ENCODE measurements at places on chromosomes 1 and 21. TPM values are rescaled to one million over a fixed set of nuclear protein-coding genes. Genes with fewer than 3 reads are reported as not detected.

- no peaks in the 10 kb centered on the region for H3K27me3 ChIP-seq
- H3K4me1 ChIP-seq: peaks cover 57% of the 10 kb centered on the region
- no peak for DNase-seq
- H3K36me3 ChIP-seq: no peaks in the 10 kb centered on the region
- no peak overlapping the region for H3K27ac ChIP-seq
- no peak overlapping the region for H3K4me3 ChIP-seq
These were observed 117.4 kb upstream of the ATP1A1 start for GRCh38 chr1:116255486-116256285.

DNA sequence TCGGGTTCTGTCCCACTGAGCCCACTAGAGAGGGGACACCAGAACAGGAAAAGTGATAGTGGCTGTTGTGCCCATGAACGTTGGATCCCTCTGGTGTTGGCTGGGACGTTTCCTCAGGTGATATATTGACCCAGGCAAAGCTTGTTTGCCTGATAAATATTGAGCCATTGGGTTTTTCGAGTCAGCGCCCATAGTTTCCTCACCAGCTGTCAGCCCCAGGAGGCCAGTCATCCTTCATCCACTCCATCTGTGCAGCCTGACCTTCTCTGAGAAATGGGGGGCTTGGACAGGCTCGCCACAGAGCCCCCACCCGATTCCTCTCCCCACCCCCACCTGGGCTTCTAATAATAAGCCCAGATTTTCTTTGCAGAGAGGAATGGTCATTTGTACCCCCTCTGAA lies 13.3 kb downstream of the DISP3 start:
- no peak for DNase-seq
- H3K27me3 ChIP-seq: no peaks in the 10 kb centered on the region
- H3K36me3 ChIP-seq: no peaks in the 10 kb centered on the region
- no peak overlapping the region for H3K4me3 ChIP-seq

GRCh38 chr1:36469163-36469562 lies 5.0 kb upstream of the MRPS15 start:
- H3K27me3 ChIP-seq: no peaks in the 10 kb centered on the region
- H3K36me3 ChIP-seq: no peaks in the 10 kb centered on the region
- no peak overlapping the region for H3K27ac ChIP-seq
- DNase-seq: no peak

DNA sequence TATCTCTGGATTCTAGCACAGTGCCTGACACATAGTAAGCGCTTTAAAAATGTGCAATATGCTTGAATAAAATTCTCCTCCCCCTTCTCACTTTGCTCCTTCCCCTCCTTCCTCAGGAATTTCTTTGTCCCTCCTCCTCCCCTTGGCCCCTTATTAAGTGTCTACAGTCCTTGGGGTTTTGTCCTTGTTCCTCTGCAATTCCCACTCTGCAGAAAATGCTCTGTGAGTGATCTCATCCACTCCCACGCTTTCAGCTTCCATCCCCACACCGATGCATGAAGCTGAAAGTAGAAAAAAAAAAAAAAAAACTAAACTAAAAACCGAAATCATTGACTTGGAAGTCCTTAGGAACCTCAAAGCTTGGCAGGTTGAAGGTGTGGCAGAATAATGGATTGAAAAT lies 273.6 kb downstream of the RRAGC start:
- no peak overlapping the region for H3K27ac ChIP-seq
- H3K36me3 ChIP-seq: no peaks in the 10 kb centered on the region
- H3K4me3 ChIP-seq: no peak overlapping the region
- no peak for DNase-seq
- H3K27me3 ChIP-seq: no peaks in the 10 kb centered on the region

DNA sequence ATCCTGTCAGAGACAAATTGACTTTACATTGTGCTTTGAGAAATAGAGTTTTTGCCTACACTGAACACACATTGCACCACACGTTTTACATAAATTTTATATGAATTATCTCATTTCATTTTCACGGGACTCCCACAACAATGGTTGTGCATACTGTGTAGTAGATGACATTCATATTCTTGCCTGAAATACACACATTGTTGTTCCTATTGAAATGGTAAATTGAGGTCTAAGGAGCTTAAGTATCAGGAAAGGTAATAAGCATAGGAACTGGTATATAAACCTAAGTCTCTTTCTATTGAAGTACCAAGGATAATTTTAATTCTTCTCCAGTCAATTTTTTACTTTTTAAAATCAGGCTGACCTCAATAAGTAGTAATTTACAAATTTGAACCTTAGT lies 473.7 kb upstream of the DEPDC1 start:
- H3K27ac ChIP-seq: no peak overlapping the region
- no peaks in the 10 kb centered on the region for H3K27me3 ChIP-seq
- H3K4me1 ChIP-seq: no peaks in the 10 kb centered on the region
- no peaks in the 10 kb centered on the region for H3K36me3 ChIP-seq

Gene MATN1
- total RNA-seq: 1.2 TPM

DNA sequence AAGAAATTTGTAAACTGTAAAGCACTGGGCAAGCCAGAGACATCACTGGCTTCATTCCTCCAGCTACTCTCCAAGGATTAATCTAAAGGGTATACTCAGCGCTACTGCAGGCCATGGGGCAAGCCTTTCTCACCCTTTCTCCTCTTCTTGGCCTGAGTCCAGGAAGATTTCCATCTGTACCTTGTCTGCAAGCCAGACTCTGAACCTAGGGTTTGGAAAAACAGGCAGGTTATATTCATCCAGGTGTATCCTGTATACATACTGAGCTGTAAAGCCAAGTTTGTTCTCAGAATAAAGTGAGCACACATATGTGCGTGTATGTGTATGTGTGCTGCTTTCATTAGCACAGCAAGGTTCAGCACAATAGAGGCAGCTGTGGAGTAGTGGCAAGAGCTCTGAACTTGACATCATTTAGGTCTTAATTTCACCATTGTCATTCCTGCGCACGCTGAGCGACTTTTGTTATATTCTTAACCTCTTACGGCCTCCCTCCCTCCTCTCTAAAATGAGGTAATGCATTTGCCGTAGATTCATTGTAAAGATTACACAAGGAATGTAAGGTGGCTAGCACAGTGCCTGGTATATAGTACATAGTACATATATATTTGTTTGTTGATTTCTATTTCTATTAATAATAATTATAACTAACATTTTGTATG lies 128.1 kb upstream of the JUN start:
- H3K4me3 ChIP-seq: no peak overlapping the region
- no peak overlapping the region for H3K27ac ChIP-seq
- no peaks in the 10 kb centered on the region for H3K4me1 ChIP-seq
- H3K36me3 ChIP-seq: peaks cover 15% of the 10 kb centered on the region

DNA sequence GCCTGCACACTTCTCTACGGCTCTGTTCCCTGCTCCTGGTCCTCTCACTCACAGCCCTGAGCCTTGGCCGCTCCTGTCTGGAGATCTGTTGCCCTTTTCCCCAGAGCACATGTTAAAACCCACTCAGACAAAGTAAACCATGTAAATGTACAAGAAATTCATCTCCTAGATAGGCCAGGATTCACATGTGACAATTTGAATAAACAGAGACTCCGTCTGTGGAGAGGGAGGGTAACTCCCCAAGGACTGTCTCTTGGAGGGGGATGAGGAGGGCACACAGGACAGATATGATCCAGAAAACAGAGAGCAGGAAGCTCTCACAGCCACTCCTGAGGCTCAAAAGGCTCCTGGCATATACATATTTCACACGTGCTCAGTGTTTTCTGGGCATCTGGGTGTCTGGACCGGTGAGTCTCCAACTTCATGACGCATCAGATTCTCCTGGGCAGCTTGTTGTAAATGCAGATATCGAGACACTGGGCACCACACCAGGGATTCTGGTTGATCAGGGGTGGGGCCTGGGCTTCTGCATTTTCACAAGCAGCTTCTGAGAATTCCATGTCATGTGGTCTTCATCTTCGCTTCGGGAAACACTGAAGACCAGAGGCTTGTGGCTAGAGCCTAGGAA lies 6.4 kb upstream of the KAZN start:
- no peaks in the 10 kb centered on the region for H3K4me1 ChIP-seq
- H3K27me3 ChIP-seq: peaks cover 31% of the 10 kb centered on the region
- no peaks in the 10 kb centered on the region for H3K36me3 ChIP-seq
- no peak overlapping the region for H3K4me3 ChIP-seq
- DNase-seq: no peak
- H3K27ac ChIP-seq: no peak overlapping the region

- no peaks in the 10 kb centered on the region for H3K4me1 ChIP-seq
- no peaks in the 10 kb centered on the region for H3K36me3 ChIP-seq
These were observed 26.4 kb downstream of the QSOX1 start for GRCh38 chr1:180181048-180181447.

DNA sequence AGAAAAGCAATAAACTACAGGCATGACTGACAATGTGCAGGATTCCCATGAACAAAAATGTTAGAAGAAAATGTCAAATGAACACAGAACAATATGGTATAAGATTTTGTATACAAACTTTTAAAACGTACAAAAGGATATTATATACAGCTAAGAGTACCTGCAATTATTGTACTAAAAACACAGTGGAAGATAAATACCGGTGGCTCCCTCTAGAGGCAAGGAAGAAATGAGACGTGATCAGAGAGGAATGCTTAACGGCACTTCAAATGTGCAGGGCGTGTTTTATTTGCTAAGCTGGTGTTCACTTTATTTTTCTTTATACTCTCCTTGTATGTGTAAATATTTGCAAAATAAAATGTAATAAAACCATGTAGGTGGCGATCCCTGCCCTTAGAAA lies 191.8 kb upstream of the SAMSN1 start:
- DNase-seq: peak; percentile 63
- no peak overlapping the region for H3K4me3 ChIP-seq
- H3K27ac ChIP-seq: peak overlapping the region; percentile 7
- peaks cover 45% of the 10 kb centered on the region for H3K4me1 ChIP-seq

DNA sequence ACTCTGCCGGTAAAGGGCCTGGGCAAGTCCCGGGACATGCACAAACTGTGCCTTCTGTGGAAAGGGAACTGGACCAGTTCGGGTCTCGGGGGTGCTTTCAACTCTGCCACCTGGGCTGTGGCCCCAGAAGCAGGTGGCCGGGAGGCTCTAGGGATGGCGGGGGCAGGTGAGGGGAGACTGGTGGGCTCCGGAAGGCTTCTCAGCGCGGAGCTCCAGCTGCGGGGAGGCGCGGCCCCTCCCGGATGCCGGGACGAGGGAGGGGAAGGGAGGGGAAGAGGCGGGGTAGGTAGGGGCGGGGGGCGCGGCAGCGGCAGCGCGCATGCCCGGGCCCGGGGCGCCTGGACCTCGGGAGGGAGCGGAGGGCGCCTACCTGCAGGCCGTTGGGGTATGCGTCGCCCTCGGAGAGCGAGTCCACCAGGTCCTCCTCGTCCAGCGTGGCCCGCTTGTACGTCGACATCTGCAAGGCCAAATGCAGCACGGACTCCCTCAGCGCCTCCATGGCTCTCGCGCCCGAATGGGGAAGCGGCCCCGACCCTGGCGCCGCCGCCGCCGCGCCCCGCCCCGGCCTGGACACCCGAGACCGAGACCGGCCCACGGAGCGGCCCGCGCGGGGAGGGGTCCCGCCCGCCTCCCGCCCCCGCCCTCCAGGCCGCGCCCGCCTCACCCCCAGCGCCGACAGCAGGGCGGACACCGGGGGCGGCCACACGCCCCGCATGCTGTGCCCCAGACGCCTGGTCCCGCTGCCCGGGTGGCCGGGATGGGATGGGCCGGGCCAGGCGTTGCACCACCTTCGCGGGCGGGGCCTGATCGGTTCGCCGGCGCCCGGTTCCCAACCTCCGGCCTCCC lies at the start of gene ECE1:
Gene ECE1, minus strand, starts transcription at position 764 of the 846 bp plus-strand sequence. Its CDS starts 49 bp downstream, at position 715.
- peak; percentile 56 for DNase-seq
- no peaks in the 10 kb centered on the region for H3K27me3 ChIP-seq
- H3K27ac ChIP-seq: peak within 1 kb of the TSS; percentile 85
- H3K4me3 ChIP-seq: peak within 1 kb of the TSS; percentile 92
- H3K4me1 ChIP-seq: peaks cover 67% of the 10 kb centered on the region
- H3K36me3 ChIP-seq: peaks cover 2% of the 10 kb centered on the region

- DNase-seq: no peak
- H3K27me3 ChIP-seq: peaks cover 23% of the 10 kb centered on the region
- H3K4me3 ChIP-seq: no peak overlapping the region
- no peak overlapping the region for H3K27ac ChIP-seq
- no peaks in the 10 kb centered on the region for H3K4me1 ChIP-seq
These were observed 46.1 kb downstream of the PLEKHA6 start for GRCh38 chr1:204313675-204314074.

- peaks cover 9% of the 10 kb centered on the region for H3K36me3 ChIP-seq
- H3K27me3 ChIP-seq: no peaks in the 10 kb centered on the region
- no peak overlapping the region for H3K4me3 ChIP-seq
- H3K4me1 ChIP-seq: no peaks in the 10 kb centered on the region
- H3K27ac ChIP-seq: no peak overlapping the region
These were observed 19.5 kb downstream of the PAFAH2 start for GRCh38 chr1:25978403-25978802.

Gene DAB1
- total RNA-seq: not detected

Gene CD1B
- total RNA-seq: not detected

Gene NR0B2
- not detected for total RNA-seq

Gene PADI1
- total RNA-seq: not detected

- H3K4me3 ChIP-seq: peak overlapping the region; percentile 97
- H3K36me3 ChIP-seq: peaks cover 6% of the 10 kb centered on the region
- peak overlapping the region; percentile 56 for H3K27ac ChIP-seq
- peaks cover 5% of the 10 kb centered on the region for H3K27me3 ChIP-seq
These were observed 736 bp downstream of the KCNC4 start for GRCh38 chr1:110210604-110211495.

DNA sequence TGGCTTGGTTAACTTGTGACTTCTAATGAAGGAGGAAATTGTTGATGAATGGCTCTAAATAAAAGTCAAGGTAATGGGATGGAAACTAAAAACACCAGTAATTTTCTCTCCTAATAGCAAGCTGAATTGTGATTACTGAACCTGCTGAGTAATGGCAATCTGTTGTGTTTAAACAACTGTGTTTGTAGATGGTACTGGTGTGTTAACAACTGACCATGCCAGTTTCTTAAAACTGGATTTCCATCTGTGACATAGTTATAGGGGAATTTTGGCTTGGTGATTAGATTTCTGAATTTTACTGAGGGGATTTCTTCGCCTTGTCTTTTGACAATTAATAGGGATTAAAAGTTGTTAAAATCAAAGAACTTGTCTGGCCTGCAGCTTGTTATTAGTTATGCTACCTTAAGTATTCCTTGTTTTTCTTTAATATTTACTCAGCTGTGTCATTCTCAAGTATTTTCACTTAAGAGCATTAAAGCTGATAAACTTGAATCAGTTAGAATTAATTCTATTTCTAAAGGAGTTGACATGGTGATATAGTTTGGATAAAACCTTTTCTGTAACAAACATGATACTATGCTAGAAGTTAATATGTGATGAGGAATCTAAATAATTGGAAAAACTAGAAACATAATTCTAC lies 7.9 kb upstream of the ERO1B start:
- H3K4me1 ChIP-seq: peaks cover 10% of the 10 kb centered on the region
- no peak overlapping the region for H3K4me3 ChIP-seq
- DNase-seq: no peak
- H3K27me3 ChIP-seq: peaks cover 6% of the 10 kb centered on the region
- no peaks in the 10 kb centered on the region for H3K36me3 ChIP-seq

DNA sequence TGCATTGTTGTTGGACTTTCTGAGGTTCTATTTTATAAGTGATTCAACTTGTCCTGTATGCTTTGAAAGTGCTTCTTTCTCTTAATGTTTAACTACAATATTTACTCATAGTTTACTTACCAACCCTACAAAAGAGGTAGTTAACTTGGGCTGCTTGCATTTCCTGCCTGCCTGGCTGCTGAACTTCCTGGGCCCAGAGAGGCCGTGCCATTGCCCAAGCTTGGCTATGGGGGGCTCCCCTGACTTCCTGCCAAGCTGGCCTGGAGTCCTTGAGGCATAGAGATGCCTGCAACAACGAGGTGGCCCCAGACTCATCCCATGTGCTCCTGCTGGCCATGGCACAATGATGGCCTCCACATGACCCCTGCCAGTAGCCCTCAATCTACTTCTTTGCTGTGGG lies 361.6 kb upstream of the PLD5 start:
- H3K4me1 ChIP-seq: no peaks in the 10 kb centered on the region
- H3K4me3 ChIP-seq: no peak overlapping the region
- peaks cover 2% of the 10 kb centered on the region for H3K36me3 ChIP-seq
- no peak overlapping the region for H3K27ac ChIP-seq

GRCh38 chr1:28565726-28566125 lies 12.8 kb downstream of the TRNAU1AP start:
- no peak for DNase-seq
- H3K36me3 ChIP-seq: peaks cover 25% of the 10 kb centered on the region

All from activated T-cell treated with anti-CD3 and anti-CD28 coated beads, Interleukin-2, amount 50 U/mL, for 72 hours (primary cell).